Activated T-cell treated with anti-CD3 and anti-CD28 coated beads, Interleukin-2, amount 50 U/mL, for 4 hours (primary cell): ENCODE measurements at places on chromosomes 1 and 21.

DNA sequence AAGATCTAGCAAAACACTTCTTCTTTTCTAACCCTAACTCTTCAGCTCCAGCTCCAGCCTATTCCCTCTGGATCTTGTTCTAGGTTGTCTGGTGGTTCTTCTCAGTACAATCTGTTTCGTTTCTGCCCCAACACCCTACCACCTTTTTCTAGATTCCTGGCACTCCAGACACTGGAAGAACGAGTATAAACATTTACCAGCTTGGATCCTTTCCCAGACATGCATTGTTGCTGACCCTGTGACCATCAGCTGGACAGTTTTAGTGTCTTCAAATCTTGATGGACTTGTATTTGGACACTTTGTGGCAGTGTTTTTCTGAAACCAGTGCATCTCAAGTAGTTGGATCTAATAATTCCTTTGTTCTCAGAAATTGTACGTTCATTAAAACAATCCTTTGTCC, 30.6 kb upstream of the CACNA1E start:
- no peak for DNase-seq

DNA sequence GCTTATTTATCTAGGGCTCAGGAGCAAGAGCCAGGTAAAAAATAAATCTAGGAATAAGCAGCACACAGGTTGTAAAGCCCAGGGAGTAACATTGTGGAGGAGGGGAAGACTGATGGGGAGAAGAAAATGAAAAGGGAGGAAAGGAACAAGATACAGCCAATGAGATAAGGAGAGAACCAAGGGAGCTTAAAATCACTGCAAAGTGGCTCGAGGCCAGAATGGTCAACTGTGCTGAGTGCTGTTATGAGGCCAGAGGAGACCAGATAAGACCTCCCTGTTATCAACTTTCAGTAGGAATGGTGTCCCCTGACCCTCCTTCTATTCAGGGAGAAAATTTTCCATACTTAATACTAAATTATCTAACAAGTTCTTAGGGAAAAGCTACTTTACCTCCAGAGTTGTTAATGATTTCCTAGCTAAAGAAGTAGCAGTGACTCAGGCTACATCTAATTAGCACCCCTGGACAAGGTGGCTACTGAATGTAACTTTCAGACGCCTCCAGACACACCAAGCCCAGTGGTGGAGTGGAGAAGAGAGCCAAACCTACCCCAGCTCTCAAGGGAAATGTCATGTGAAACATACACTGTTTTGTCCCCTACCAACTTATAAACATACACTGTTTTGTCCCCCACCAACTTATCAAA, 25.5 kb downstream of the ENAH start:
- DNase-seq: no peak

DNA sequence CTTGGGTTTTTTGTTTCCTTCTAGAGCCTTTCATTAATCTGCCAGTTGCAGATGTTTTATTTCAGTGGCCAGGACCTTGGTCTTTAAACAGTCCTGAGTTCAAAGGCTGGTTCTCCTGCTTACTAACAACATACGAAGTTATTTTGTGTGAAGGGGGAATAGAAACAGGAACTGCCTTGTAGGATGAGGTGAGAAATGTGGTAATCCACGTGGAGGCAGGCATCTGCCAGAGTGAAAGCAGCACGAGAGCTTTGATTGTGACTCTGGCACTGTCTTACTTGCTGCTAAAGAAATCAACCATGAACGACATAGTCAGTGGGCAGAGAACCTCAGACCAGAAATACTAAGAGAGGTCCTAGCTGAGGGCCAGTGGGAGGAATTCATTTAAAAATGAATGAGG, 30.4 kb downstream of the TMEM63A start:
- no peak for DNase-seq

GRCh38 chr21:42234464-42235241, 15.7 kb downstream of the ABCG1 start:
- DNase-seq: peak; percentile 65

DNA sequence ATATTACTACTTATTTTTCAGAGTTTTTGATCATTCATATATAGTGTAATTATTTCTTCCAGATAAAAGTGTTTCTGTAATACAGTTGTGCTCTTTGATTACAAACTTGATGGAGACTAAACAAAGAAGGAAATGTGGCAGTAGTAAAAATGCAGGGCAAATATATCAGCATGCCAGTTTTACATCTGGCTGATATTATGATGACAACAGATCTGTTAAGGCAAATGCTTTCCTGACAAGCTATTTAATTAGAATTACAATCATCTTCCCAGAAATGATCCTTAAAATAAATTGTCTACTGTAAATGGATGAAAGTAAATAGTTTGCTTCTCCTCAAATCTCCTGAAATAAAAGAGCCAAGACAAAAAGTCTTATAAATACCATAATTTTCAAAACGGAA, 1659.8 kb downstream of the BRINP3 start:
- no peak for DNase-seq

- no peak for DNase-seq
Observed at GRCh38 chr1:107436552-107437241, 295.9 kb downstream of the NTNG1 start.

GRCh38 chr21:34039678-34040382, 33.5 kb upstream of the MRPS6 start:
- no peak for DNase-seq

GRCh38 chr1:167762061-167762746, 40.4 kb downstream of the MPZL1 start:
- DNase-seq: no peak

DNA sequence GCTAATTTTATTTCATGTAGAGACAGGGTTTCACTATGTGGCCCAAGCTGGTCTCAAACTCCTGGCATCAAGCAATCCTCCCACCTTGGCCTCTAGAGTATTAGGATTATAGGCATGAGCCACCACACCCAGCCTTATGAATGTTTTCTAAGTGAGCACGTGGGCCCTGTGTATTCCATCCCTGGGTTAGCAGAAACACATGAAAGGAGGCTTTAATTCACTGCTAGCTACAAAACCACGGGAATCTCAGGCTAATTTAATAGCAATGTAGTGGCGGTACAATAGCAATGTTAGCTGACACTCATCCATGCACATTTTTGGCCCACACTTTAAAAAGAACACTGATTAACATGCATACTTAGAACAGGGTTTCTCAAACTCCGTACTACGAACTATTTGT, 32.0 kb downstream of the VTCN1 start:
- no peak for DNase-seq

- no peak for DNase-seq
Observed at GRCh38 chr21:14968821-14969220, 96.0 kb downstream of the NRIP1 start.

- no peak for DNase-seq
Observed at GRCh38 chr21:44918581-44919033, 2.1 kb downstream of the ITGB2 start.

DNA sequence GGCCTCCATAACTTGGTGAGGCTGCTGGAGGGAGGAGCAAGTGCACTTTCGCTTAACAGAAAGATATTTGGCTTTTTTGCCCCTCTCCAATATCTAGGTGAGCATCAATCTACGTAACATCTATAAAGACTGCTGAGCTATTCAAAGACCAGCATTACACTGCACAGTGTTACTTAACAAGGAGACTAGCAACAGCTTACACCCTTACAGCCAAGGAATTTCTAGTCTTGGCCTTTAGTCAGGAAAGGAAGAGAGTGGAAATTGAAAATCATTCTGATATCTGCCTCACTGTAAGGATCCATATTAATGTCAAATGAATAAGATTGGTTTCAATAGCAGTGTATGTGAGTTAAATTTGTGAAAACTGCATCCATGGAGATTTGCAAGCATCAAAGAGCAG, 163.9 kb upstream of the DUSP10 start:
- no peak for DNase-seq

DNA sequence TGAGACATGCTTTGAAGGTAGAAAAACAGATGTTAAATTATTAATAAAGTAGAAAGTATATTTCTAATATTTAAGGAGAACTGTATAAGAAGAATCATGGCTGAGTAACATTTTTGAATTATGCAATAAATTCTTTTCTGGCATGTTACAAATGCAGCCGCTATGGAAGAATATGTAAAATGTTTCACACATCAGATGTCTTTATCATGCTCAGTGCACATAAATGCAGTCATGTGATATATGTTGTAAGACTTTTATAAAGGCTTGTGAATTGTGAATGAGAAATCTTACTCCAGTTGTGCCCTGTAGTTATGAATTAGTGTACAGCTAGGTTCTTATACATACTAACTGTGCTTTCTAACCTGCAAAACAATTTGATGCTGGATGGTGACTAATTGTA, 53.5 kb downstream of the LRRC8B start:
- no peak for DNase-seq

DNA sequence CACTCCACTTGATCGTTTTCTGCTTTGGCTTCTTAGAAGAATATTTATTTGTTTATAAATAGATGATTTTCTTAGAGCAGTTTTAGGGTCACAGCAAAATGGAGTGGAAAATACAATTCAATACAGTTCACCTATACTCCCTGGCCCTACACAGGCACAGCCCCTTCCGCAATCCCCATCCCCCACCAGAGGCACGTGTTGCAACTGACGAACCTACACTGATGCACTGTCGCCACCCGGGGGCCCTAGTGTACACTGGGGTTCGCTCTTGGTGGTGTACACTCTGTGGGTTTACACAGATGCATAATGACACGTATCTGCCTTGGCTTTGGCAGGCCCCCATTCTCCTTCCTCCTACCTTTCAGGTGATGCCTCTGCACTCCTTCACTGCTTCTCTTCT, 8.0 kb downstream of the ECHDC2 start:
- DNase-seq: no peak

GRCh38 chr21:41419921-41420862, 5.8 kb upstream of the MX1 start:
- DNase-seq: peak; percentile 57

GRCh38 chr21:39336457-39337008, 12.4 kb downstream of the HMGN1 start:
- no peak for DNase-seq

DNA sequence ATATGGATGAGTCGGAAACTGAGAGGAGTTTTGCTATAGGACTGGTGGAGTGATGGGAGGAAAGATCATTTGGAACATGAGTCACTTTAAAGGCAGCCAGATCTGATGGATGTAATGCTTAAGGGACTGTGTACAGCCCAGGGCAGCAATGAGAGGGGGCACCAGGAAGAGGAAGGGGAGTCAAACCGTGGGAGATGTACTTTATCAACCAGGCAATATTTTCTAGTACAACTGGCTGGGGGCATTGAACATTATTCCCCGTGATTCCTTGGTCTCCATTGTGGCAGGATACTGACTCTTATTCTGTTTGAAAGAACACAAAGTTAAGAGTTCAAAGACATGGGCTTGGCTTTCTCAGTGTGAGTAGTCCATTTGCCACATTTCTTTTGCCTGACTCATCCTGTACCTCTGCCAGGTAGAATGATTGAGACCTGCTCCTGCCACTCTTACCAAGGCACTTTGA, 268.2 kb upstream of the NR5A2 start:
- no peak for DNase-seq

GRCh38 chr1:6508816-6509189, 17.3 kb upstream of the PLEKHG5 start:
- DNase-seq: no peak

DNA sequence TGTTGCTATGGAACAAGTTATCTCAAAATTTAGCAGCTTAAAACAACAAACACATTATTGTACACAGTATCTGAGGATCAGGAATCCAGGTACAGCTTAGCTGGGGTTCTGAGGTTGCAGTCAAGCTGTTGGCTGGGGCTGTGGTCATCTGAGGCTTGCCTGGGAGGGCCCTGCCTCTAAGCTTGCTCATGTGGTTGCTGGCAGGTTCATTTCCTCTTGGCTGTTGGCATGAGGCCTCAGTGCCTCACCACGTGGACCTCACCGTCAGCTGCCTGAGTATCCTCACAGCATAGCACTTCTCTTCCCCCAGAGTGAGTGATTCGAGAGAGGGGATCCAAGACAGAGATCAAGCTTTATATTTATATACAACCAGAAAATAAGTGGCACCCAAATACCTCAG, 18.6 kb downstream of the NTPCR start:
- no peak for DNase-seq

DNA sequence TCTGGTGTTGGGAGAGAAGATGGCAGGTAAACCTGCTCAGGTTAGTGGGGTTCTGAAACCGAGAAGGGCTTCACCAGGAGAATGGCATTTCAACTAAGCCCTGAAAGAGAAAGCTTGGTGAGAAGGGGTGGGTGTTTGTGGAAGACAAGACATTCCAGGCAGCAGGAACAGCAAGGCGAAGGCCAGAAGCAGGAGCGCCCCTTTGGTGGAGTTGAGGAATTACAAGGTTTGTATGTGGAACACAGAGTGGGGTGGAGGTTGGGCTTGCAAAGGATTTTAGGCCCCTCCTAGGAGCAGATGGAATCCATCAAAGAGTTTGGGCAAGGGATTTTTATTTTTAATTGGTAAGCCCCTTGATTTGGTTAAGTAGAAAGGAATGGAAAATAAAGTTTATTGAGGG, 24.8 kb upstream of the ELOA start:
- no peak for DNase-seq

- DNase-seq: no peak
Observed at GRCh38 chr1:3160647-3161145, 91.7 kb downstream of the PRDM16 start.

DNA sequence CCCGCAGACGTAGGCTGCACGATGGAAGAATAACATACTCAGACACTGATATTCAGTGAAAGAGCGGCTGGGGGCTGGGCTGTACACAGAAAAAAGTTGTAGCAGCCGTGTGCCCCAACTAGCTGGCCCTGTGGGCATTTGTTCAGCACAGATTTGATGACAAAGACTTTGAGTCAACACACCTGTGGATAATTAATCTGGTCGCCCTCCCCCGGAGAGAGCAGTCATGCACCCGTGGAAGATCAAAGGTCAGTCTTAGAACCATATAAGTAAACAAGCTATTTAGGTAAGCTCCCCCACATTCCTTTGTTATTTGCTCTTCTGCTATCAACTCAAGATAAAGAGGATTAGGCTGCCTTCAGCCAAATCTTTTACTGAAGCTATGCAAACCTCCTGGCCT, 148.4 kb upstream of the HMCN1 start:
- no peak for DNase-seq

DNA sequence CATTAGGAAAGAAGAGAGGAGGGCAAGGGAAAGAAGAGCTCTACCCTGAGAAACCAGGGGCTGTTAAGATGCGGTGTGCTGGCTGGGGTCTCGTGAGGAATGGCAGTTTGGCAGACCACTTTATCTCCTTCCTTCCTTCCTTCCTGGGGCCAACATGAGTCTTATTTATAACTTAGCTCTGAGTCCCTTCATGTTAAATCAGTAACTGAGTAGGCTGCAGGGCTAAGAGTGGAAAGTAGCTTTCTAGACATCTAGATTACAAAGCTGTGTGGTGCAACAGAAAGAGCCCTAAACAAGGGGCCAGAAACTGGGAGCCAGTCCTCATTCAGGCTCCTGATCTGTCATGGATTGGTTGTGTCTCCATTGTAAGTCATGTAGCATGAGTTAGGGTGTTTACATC, 135.4 kb upstream of the DUSP10 start:
- no peak for DNase-seq

DNA sequence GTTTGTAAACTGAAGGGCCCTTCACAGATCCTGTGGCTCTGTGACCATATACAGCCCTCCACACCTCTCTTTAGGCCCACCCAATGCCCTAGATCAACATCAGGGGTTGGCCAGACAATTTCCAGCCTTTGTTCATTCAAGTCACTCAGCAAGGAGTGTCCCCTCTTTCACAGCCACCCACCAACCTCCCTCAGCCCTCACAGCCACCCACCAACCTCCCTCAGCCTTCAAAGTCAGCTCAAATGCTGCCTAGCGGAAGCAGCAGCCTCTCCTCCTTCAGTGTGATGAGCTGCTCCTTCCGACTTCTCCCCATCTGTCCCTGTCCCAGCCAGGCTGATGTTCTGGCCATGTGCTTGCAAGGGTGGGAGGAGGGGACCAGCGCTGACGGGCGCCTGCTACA, 71.4 kb downstream of the DMRTB1 start:
- DNase-seq: no peak
